ENCODE measurements at places on chromosomes 6 and 20.

DNA sequence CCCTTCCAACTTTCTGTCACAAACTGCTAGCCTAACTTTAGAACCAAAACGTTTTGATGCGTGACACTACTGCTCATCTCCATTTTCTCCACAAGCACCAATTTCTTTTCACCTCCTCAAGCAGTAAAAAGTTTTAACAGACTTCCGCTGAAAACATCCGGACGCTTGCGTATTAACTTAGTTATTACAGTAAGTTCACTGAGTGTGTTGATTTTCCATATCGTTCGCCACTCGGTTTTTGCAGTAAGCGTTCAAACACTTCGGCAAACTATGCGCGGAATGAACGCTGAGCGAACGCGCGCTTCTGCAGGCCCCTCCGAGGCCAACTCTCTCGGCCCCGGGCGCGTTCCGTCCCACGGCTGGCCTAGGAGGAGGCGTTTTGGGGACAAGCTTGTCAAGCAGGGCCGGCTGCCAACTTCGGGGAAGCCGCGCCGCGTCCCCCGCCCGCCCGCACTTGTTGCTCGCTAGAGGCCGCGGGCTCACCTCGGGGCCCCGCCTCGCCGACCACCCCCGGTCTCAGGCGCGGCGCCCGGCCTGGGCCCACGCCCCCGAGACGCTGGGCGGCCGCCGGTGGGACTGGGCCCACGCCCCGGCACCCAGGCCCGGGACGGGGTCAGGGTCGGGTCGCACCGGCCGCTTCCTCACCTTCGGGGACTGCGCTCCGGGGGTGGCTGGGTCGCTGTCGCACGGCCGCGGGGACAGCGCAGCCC lies 945 bp downstream of the PHF10 start:
- DNase-seq, result peak; percentile 71

DNA sequence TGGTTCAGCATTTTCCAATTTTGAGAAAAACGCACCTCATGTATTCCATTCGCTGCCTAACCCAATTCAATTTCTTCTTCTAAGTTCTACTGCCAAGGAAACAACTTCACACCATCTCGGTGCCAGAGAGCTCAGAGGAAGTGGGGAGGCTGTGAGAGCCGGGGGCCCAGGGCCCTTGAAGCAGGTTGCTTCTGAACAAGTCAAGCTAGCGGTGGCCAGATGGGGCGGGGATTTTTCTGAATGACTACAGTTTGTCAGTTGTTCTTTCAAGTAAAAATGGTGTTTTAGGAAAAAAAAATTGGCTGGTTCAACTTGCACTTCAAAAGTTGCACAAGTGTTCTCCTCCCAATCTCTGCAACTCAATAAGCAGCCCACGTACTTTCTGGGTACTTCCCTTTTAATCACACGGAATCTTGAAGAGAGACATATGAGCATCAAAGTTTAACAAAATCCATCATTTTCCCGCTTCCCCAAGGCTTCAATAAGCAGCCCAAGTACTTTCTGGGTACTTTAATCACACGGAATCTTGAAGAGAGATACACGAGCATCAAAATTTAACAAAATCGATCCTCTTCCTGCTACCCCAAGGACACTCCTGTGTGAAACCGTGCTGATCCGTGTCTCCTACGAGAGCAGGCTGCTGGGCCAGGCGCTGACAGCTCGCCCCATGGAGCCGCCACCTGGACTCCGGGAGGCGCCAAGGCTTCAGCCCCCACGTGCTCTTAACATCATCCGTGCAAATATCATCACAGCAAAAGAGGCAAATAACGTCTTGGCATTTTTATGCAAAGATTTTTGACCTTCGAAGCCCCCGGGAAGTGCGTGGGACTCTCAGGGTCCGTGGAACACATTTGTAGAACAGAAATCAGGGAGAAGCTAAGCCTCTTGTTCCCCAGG lies 186.7 kb upstream of the PDE10A start:
- DNase-seq, result no peak

DNA sequence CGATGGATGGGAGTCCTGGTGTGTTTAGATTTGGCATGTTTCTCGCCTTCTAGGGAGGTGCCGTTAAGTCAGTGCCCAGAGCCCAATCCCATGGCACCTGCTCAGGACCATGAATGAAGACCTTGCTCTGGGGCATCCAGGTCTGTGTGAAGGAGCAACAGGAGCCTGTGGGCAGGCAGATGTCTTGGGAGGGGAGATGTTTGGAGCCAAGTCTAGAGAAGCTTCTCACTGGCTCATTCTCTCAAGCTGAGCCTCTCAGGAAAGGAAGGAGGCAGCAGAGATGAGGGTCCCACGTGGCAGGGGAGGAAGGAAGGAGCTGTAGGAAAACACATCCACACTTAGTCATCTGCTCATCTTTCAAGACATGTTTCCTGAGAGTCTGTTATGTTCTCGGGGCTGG lies 9.5 kb upstream of the SIRPB1 start:
- no peak for DNase-seq

GRCh38 chr20:62647521-62648317 lies 5.4 kb downstream of the SLCO4A1 start:
- DNase-seq, result no peak

GRCh38 chr20:24194143-24194542 lies 205.6 kb upstream of the GGTLC1 start:
- DNase-seq, result no peak

- no peak for DNase-seq
Measured at GRCh38 chr6:6729971-6730370, 141.5 kb downstream of the LY86 start.

Data from fibroblast of skin of right biceps (primary cell).